ENCODE measurements at places on chromosomes 12 and 14. TPM values are rescaled to one million over a fixed set of nuclear protein-coding genes. Genes with fewer than 3 reads are reported as not detected.

Gene NXPH4
- 5.1 TPM for total RNA-seq

Gene KRT78
- not detected for total RNA-seq

Gene TSPAN19
- 0.49 TPM for total RNA-seq

Gene CCDC177
- total RNA-seq = not detected

Gene NDRG2
- 3.4 TPM for total RNA-seq

Gene DDIT3
- total RNA-seq = 58.1 TPM

Gene CLBA1
- total RNA-seq = 12.0 TPM

Gene ESR2
- total RNA-seq = 0.15 TPM

Gene PMCH
- not detected for total RNA-seq

Gene ACSS3
- total RNA-seq = 12.5 TPM

Gene SLCO1B1
- total RNA-seq = not detected

Gene LHX5
- total RNA-seq = not detected

Gene MYO1A
- not detected for total RNA-seq

Gene NKX2-1
- total RNA-seq = 0.11 TPM

Gene SERPINA10
- total RNA-seq = not detected

Gene PMEL
- total RNA-seq = 1.0 TPM

Gene GARIN6
- total RNA-seq = not detected

All from A375 (cell line).